ENCODE measurements at places on chromosomes 6 and 20. TPM values are rescaled to one million over a fixed set of nuclear protein-coding genes. Genes with fewer than 3 reads are reported as not detected.

OR2H2 gene
- polyA plus RNA-seq: not detected

SLA2 gene
- 1.5 TPM for polyA plus RNA-seq

BMP5 gene
- not detected for polyA plus RNA-seq

LPIN3 gene
- polyA plus RNA-seq: 0.29 TPM

ARHGAP40 gene
- polyA plus RNA-seq: not detected

SLC17A3 gene
- polyA plus RNA-seq: 0.19 TPM

MYBL2 gene
- polyA plus RNA-seq: 5.2 TPM

TPX2 gene
- polyA plus RNA-seq: 0.31 TPM

APCDD1L gene
- not detected for polyA plus RNA-seq

CLPSL2 gene
- polyA plus RNA-seq: not detected

GTSF1L gene
- 1.5 TPM for polyA plus RNA-seq

MROH8 gene
- 3.8 TPM for polyA plus RNA-seq

TMEM14B gene
- 41.3 TPM for polyA plus RNA-seq

CRISP2 gene
- polyA plus RNA-seq: not detected

PCSK2 gene
- not detected for polyA plus RNA-seq

DNA sequence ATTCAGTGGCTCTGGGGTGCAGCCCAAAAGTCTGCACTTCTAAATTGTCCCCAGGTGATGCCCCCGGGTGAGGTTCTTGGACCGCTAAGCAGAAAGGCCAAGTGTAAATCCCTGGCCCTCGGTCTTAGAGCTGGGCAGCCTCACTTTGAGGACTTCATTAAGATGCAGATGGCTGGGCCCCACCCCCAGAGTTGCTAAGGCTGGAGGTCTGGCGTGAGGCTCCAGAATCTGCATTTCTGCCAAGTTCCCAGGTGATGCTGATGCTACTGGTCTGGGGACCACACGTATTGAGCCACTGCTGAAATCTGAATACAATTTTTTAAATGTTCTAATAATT lies 735 bp upstream of the SLC23A2 start:
- no peaks in the 10 kb centered on the region for H3K36me3 ChIP-seq
- H3K4me1 ChIP-seq: peaks cover 28% of the 10 kb centered on the region

DNA sequence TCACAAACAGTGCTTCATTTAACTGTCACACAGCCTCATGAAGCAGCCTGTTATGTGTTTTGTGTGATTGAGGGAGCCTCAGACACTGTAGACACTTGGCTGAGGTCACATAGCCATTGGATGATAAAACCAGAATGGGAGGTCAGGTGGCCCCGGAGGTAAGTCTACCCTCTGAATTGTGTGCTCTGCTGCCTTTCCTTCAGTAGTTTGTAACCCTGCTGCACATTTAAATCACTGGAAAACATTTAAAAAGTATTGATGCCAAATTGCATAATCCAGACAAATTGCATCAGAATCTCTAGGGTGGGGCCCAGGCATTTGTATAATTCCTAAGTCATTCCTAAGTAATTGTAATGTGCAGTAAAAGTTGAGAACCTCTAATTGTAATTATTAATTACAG lies 85.2 kb upstream of the ECI2 start:
- H3K4me1 ChIP-seq: peaks cover 5% of the 10 kb centered on the region
- no peak overlapping the region for H3K27ac ChIP-seq
- no peaks in the 10 kb centered on the region for H3K36me3 ChIP-seq
- H3K27me3 ChIP-seq: peaks cover 4% of the 10 kb centered on the region

DNA sequence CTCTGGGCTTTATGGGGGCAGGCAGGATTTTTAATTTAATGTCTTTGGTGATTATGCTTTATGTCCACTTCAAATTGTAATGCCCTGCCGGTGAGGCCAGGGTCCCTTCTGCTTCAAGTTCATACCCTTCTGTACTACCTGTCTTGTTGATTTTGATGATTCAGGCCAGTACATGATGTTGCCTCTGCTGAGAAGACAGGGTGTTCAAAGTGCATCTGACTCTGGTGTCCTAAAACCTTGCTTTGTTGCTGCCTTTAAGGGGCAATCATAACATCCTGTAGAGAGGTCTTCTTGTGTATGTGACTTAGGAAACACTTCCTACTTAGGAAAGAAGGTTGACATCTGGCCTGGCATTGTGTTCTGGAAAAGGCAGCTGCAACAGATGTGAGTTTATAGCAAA lies 113.2 kb downstream of the TMEM170B start:
- H3K36me3 ChIP-seq: no peaks in the 10 kb centered on the region
- H3K27me3 ChIP-seq: no peaks in the 10 kb centered on the region
- no peaks in the 10 kb centered on the region for H3K4me1 ChIP-seq
- no peak for DNase-seq
- no peak overlapping the region for H3K4me3 ChIP-seq

DNA sequence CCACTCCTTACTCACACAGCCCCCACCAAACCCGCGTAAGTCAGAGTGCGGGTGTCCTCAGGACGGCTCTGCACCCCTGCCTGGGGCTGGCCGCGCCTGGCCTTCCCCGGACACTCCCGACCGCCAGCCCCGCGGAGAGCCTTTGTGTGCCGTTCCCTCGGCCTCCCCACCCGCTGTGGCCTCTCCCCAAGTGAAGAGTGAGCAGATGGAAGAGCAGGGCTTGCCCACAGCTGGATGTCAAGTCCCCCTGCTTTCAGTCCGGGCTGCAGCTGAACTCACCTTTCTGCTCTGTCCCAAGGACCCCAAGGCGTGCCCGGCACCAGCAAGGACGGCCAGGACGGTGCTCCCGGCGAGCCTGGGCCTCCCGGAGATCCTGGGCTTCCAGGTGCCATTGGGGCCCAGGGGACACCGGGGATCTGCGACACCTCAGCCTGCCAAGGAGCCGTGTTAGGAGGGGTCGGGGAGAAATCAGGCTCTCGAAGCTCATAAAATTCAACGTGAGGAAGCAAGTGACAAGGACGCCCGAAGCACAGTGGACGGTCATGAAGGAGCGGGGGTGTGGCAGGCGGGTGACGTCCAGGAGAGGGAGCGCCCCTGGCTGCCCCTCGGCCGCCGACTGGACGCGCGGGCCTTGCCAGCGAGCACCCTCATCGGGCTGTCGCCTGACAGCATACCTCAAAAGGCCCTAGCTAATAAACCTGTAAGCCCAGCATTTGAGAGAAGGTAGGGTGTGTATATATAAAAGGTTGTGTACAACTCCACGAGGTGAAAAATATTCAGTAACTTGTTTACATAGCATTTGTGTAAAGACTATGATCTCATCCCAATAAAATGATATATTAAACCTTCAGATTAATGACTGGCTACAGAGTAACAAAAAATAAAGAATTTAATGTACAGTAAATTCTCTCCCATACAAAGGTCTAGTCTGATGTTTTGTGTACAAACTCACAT lies 21.1 kb downstream of the TCFL5 start:
- H3K36me3 ChIP-seq: no peaks in the 10 kb centered on the region
- H3K4me1 ChIP-seq: peaks cover 17% of the 10 kb centered on the region
- H3K27me3 ChIP-seq: no peaks in the 10 kb centered on the region
- no peak for DNase-seq

- H3K4me1 ChIP-seq: peaks cover 17% of the 10 kb centered on the region
- no peak within 1 kb of the TSS for H3K4me3 ChIP-seq
- H3K27ac ChIP-seq: no peak within 1 kb of the TSS
- DNase-seq: peak; percentile 57
- no peaks in the 10 kb centered on the region for H3K36me3 ChIP-seq
Measured at GRCh38 chr6:39228992-39229767, at the start of gene KCNK5. TSS of gene KCNK5 (minus strand) at chr6:39229475. CDS start at chr6:39229111, 364 bp downstream.

DNA sequence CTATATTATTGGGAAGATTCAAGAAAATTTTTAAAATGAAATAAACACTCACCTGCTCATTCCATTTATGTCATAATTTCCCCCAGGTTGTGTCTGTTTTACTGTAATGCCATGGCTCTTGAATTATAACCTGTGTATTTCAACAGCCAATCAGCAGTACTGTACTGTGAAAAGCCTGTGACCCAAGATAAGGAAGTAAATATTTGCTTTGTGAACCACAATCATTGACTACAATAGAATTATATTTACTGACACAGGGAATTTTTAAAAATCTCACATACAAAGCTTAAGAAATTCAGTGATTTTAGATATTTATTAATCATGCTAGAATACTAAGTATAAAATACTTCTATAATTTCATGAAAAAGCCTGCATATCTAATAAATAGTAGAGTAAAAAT lies 6.0 kb downstream of the RGS17 start:
- H3K4me3 ChIP-seq: no peak overlapping the region
- peaks cover 27% of the 10 kb centered on the region for H3K27me3 ChIP-seq
- H3K4me1 ChIP-seq: peaks cover 9% of the 10 kb centered on the region
- no peak for DNase-seq
- H3K36me3 ChIP-seq: no peaks in the 10 kb centered on the region

- H3K27ac ChIP-seq: no peak overlapping the region
- H3K4me3 ChIP-seq: no peak overlapping the region
- no peak for DNase-seq
- H3K36me3 ChIP-seq: no peaks in the 10 kb centered on the region
Measured at GRCh38 chr6:72819609-72820008, 197.7 kb downstream of the KCNQ5 start.

GRCh38 chr20:35065181-35065580 lies 27.4 kb downstream of the TRPC4AP start:
- H3K27ac ChIP-seq: no peak overlapping the region
- H3K36me3 ChIP-seq: peaks cover 29% of the 10 kb centered on the region
- no peaks in the 10 kb centered on the region for H3K4me1 ChIP-seq
- DNase-seq: no peak
- H3K4me3 ChIP-seq: no peak overlapping the region
- no peaks in the 10 kb centered on the region for H3K27me3 ChIP-seq

- DNase-seq: peak; percentile 53
- peaks cover 32% of the 10 kb centered on the region for H3K4me1 ChIP-seq
- no peaks in the 10 kb centered on the region for H3K36me3 ChIP-seq
- H3K27me3 ChIP-seq: no peaks in the 10 kb centered on the region
- H3K27ac ChIP-seq: no peak overlapping the region
- peak overlapping the region; percentile 45 for H3K4me3 ChIP-seq
Measured at GRCh38 chr6:99602520-99603420, 3.9 kb upstream of the PRDM13 start.

GRCh38 chr20:23311947-23312506 lies 38.6 kb upstream of the NXT1 start:
- H3K4me1 ChIP-seq: no peaks in the 10 kb centered on the region
- no peaks in the 10 kb centered on the region for H3K36me3 ChIP-seq
- no peak overlapping the region for H3K27ac ChIP-seq
- DNase-seq: no peak

- no peak for DNase-seq
- no peaks in the 10 kb centered on the region for H3K27me3 ChIP-seq
- H3K27ac ChIP-seq: no peak overlapping the region
- no peak overlapping the region for H3K4me3 ChIP-seq
- H3K36me3 ChIP-seq: no peaks in the 10 kb centered on the region
Measured at GRCh38 chr6:113578691-113579090, 278.5 kb upstream of the MARCKS start.

DNA sequence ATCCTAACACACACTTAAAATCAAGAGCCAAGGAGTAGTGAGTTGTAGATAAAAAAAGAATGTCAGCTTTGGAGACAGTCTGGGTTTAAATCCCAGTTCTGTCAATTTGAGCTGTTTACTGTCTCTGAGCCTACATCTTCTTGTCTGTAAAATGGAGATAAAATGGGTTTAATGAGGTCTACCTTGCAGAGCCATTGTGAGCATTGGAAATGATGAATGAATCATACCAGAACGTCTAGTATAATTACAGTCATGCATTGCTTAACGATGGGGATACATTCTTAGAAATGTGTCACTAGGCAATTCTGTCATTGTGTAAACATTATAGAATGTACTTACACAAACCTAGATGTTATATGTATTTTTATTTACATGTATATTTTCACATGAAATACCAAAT lies 17.6 kb upstream of the SGK2 start:
- no peak overlapping the region for H3K4me3 ChIP-seq
- no peak for DNase-seq
- H3K27ac ChIP-seq: no peak overlapping the region
- peaks cover 4% of the 10 kb centered on the region for H3K4me1 ChIP-seq

- no peaks in the 10 kb centered on the region for H3K36me3 ChIP-seq
- H3K27me3 ChIP-seq: no peaks in the 10 kb centered on the region
- H3K27ac ChIP-seq: no peak overlapping the region
- DNase-seq: no peak
- no peak overlapping the region for H3K4me3 ChIP-seq
Measured at GRCh38 chr6:149170564-149171452, 146.7 kb upstream of the TAB2 start.

GRCh38 chr6:130183271-130184222 lies 39.2 kb downstream of the SAMD3 start:
- H3K36me3 ChIP-seq: no peaks in the 10 kb centered on the region
- no peak overlapping the region for H3K27ac ChIP-seq
- peaks cover 4% of the 10 kb centered on the region for H3K4me1 ChIP-seq
- no peak overlapping the region for H3K4me3 ChIP-seq
- no peaks in the 10 kb centered on the region for H3K27me3 ChIP-seq
- no peak for DNase-seq

- no peaks in the 10 kb centered on the region for H3K27me3 ChIP-seq
- H3K4me3 ChIP-seq: no peak overlapping the region
- no peak overlapping the region for H3K27ac ChIP-seq
- peaks cover 4% of the 10 kb centered on the region for H3K4me1 ChIP-seq
- no peak for DNase-seq
Measured at GRCh38 chr20:20549704-20550103, 162.7 kb downstream of the RALGAPA2 start.

DNA sequence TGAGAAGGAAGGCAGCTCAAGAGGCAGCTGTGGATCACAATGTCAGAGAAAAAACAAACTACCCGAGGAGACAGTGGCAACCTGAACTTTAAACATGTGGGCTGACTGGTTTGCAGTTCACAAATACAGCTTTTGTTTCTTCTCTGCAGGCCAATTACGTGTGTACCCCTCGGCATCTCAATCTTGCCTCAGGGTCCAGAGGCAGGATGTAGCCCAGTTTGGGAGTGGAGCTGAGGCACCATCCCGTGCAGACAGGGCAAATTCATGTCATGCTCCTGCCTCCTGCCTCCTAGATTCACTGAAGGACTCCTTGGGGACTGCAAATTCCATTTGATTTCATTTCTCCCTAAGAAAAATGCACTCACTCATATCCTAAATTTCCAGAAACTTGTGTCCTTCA lies 94.2 kb upstream of the KCNK16 start:
- no peak overlapping the region for H3K27ac ChIP-seq
- DNase-seq: no peak
- no peaks in the 10 kb centered on the region for H3K36me3 ChIP-seq
- H3K27me3 ChIP-seq: no peaks in the 10 kb centered on the region
- no peaks in the 10 kb centered on the region for H3K4me1 ChIP-seq

GRCh38 chr6:63094947-63095346 lies 116.3 kb upstream of the FKBP1C start:
- DNase-seq: no peak
- H3K4me3 ChIP-seq: no peak overlapping the region
- H3K27me3 ChIP-seq: no peaks in the 10 kb centered on the region

DNA sequence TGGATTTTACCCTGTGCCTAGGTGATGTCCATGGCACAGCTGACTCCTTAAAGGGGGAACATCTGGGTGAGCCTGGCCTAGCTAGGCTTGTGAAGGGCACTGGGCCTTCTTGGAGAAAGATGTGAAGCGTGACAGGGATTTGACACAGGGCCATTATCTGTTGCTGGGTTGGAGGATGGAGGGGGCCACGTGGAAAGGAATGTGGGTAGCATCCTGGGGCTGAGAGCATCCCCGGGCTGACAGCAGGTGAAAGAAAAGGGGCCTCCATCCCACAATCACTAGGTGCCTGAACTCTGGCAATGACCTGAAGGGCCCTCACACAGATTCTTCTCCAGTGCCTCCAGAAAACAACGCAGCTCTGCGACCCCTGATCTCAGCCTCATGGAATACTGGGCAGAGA lies 124.7 kb downstream of the DTNBP1 start:
- H3K4me1 ChIP-seq: peaks cover 4% of the 10 kb centered on the region
- no peaks in the 10 kb centered on the region for H3K27me3 ChIP-seq
- DNase-seq: no peak
- no peak overlapping the region for H3K27ac ChIP-seq
- H3K4me3 ChIP-seq: no peak overlapping the region
- H3K36me3 ChIP-seq: peaks cover 7% of the 10 kb centered on the region

All from B cell (primary cell).